Lung microvascular endothelial cell (primary cell): ENCODE measurements at places on chromosomes 4 and X. TPM values are rescaled to one million over a fixed set of nuclear protein-coding genes. Genes with fewer than 3 reads are reported as not detected.

DNA sequence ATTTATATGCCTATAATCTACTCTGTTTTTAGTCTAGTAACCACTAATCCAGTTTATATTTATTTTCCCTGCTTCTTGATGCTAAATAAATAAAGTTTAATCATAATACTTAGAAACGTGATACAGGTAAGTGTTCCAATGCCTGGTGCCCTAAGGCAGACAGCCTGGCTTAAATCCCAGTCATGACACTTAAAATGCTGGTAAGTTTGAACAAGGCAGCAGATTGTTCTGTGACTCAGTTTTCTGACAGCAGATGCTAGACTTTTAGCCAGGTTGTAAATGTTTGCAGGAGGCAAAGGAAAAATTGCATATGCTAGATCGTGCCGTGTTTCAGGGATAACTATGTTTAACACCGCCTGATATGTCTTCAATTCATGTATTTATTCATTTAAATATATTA is 2661.6 kb downstream of the PCDH7 start:
- DNase-seq = no peak

DNA sequence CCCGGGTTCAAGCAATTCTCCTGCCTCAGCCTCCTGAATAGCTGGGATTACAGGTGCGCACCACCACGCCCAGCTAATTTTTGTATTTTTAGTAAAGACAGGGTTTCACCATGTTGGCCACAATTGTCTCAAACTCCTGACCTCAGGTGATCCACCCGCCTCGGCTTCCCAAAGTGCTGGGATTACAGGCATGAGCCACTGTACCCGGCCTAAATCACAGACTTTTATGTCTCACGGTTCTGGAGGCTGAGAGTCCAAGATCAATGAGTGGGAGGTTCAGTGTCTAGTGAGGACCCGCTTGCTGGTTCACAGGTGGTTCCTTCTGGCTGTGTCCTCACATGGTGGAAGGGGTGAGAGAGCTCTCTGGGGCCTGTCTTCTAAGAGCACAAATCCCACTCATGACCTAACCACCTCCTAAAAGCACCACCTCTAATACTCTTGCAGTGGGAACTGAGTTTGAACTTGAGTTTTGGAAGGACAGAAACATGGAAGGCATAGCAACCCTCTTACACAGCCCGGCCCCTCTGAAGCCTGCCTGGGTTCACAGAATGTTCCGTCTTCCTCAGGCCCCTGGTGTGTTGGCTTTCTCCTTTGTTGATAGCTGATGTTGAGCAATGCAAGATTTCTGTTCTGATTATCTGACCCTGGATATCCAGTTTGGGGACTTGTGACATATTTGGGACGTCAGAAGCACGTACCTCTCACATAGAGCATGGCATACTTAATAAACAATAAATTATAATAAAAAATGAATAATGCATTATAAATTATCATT is 1.9 kb upstream of the AKAP17A start:
- no peak for DNase-seq

DNA sequence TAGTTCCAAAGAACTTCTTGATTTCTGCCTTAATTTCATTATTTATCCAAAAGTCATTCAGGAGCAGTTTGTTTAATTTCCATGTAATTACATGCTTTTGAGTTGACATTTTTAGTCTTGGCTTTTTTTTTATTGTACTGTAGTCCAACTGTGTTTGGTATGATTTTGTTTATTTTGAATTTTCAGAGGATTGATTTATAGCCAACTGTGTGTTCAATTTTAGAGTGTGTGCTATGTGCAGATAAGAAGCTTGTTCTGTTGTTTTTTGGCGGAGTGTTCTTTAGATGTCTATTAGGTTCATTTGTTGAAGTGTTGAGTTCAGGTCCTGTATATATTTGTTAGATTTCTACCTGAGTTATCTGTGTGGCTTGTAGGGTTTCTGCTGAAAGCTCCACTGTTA is 533.6 kb downstream of the TRAM1L1 start:
- DNase-seq = no peak

GRCh38 chrX:150058728-150059127 is 120.4 kb upstream of the EOLA2 start:
- no peak for DNase-seq

- no peak for DNase-seq
Observed at GRCh38 chrX:9131066-9131465, 97.1 kb upstream of the FAM9B start.

GRCh38 chr4:102322736-102323135 is 22.5 kb downstream of the SLC39A8 start:
- no peak for DNase-seq

DNA sequence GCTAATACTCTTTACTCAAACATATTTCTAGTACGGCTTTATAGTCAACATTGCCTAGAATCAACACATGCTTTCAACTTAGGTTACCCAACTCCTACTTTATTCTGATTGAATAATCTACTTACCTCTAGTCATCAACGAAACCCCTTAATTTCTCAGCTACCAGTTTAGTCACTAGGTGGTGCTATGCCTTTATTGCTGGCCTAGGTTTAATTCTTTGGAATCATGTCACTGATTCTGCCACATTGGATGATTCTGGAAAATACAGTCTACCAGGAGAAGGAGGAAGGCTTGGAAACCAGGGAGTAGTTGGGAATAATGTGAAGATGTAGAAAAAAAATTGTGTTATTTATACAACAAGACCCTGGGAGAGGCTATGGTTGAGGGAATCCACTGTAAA is 167.7 kb downstream of the DCAF12L2 start:
- peak; percentile 7 for DNase-seq

DNA sequence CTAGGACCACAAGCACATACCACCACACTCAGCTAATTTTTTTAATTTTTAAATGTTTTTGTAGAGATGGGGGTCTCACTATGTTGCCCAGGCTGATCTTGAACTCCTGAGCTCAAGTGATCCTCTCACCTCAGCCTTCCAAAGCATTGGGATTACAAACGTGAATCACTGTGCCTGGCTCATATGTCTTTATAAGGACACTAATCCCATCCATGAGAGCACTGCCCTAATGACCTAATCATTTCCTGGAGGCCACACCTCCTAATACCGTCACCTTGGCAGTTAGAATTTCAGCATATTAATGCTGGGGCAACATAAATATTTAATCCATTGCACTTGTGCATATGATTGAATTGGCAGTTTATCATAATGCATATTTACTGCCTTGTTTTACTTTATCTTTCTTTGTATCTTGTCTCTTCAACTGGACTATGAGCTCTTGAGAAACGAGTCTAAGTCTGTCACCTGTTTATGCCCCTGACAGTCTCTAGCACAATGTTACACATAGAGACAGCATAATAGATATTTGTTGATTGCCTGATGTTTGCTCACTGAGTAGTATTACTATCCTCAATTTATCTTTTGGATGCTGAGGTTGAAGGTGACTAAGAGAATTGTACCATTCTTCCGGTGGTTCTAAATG is 172.0 kb downstream of the AASDH start:
- DNase-seq = no peak

The BOD1L1 gene
- 15.7 and 24.0 TPM in 2 replicates for total RNA-seq

The DCAF12L1 gene
- under 0.01 TPM in 1 of 2 replicates, not detected in the other for total RNA-seq

The PNMA6F gene
- not detected in 2 replicates for total RNA-seq

The ZNF732 gene
- total RNA-seq = 0.40 and 0.44 TPM in 2 replicates
